Right renal pelvis (tissue), 4 donors: ENCODE measurements at places on chromosomes 6 and 20. TPM values are rescaled to one million over a fixed set of nuclear protein-coding genes. Genes with fewer than 3 reads are reported as not detected.

DNA sequence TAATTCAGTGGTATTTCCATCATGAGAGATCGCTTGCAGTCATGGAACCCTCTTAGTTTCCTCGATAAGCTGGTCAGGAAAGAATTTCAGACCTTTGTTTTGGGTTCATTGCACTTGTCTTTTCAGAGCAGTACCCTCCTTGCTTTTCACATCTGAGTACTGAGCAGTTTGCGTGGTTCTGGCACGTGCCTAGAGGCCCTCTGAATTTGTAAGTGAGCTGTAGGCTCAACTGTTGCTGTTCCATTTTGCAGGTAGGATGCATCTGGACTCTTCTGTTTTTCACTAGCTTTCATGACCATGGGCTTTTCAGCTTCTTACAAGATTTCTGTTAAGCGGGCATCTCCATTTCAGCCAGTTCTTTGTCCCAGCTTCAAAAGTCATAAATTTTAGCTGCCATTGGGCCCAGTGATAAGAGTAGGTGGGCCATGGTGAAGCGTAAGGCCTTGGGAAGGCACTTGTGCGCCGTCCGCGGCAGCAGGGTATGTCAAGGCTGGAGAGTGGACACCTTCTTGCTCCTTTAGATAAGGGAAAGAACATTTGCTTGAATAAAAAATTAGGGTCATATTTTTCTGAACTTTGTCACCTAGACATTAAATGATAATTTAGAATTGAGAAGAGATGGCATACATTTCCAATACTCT is 35.8 kb downstream of the HIVEP1 start:
- no peak for DNase-seq

DNA sequence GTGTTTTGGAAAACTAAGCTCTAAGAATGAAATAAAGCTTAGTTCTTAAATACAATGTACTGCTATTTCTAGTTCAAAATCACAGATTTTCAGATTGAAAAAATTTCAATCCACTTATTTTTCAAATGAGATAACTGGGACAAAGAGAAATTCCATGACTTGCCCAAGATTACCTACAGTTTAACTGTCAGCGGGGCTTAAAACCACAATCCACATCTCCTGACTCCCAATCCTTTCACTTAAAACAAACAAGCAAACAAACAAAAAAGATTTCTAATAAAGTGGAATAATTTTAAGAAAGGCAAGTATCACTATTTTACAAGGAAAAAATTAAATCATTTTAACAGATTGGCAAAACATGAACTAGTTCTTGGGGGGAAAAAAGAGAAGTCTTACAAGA is 4.2 kb downstream of the PHIP start:
- no peak for DNase-seq

Gene KIAA0408
- polyA plus RNA-seq: 4.1 TPM

GRCh38 chr20:20137851-20138250 is 85.5 kb downstream of the CFAP61 start:
- DNase-seq: no peak

- DNase-seq: no peak
Measured at GRCh38 chr6:13513626-13514502, 26.5 kb upstream of the GFOD1 start.

Gene ARMC12
- 1.1 TPM for polyA plus RNA-seq

DNA sequence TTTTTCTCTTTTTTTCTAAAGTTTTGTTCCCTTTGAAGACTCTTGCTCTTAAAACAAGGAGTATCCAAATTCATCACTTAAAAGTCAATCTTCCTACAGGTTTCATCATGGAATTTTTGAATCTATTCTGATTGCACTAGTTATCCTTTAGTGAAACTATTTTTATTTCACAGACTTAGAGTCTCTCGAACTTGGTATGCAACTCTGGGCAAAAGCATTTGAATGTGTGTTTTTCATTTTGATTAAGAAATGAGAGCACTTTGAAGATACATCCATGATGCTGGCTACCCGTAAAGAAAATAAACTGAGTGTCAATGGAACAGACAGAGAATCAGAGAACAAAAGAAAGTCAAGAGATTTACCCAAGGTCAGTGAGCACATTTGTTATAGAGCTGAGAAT is 586.5 kb downstream of the EPM2A start:
- no peak for DNase-seq

DNA sequence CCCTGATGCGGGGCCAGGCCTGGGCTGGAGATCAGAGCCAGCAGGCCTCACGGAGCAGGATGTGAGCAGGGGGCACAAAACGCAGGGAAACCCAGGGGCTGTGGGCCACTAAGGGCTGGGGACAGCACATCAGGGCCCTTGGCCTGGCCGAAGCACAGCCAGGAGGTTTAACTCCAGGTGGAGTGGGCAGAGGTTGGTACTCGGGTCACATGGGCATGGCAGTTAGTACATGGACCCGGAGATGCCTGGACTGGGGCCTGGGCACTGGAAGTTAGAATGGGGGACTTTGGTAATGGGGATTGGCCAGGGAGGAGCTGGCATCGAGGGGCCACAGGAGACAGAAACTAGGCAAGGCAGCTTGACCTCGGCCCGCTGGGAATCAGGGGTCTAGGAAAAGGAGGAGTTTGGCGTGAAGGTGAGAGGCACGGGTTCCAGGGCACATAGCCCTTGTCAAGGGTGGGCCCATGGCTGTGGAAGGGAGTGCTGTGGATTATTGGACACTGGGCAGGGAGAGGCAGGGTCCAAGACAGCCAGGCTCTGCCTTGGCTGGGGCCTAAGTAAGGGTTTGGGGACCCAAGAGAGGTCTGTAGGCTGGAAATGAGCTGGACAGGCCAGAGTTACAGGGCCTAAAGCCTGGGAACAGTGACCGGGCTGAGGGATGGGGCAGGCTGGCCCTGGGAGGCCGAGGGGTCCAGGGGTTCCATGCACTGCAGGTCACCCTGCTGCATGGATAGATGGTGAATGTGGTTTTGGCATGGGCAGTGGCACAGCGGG is 41.6 kb upstream of the CD93 start:
- DNase-seq: no peak

GRCh38 chr6:13005994-13006393 is 289.4 kb downstream of the PHACTR1 start:
- DNase-seq: no peak

- DNase-seq: no peak
Measured at GRCh38 chr6:121434037-121434770, 1.2 kb upstream of the GJA1 start.

Gene SNAP25
- polyA plus RNA-seq: 6.7 TPM
